ENCODE measurements at places on chromosomes 5 and 9. TPM values are rescaled to one million over a fixed set of nuclear protein-coding genes. Genes with fewer than 3 reads are reported as not detected.

GDNF gene
- not detected for total RNA-seq

GRCh38 chr5:8033261-8033660, 164.3 kb downstream of the MTRR start:
- H3K4me1 ChIP-seq = no peaks in the 10 kb centered on the region
- no peaks in the 10 kb centered on the region for H3K27me3 ChIP-seq
- no peak for DNase-seq
- no peak overlapping the region for H3K27ac ChIP-seq
- no peak overlapping the region for H3K4me3 ChIP-seq

IFNE gene
- not detected for total RNA-seq

DNA sequence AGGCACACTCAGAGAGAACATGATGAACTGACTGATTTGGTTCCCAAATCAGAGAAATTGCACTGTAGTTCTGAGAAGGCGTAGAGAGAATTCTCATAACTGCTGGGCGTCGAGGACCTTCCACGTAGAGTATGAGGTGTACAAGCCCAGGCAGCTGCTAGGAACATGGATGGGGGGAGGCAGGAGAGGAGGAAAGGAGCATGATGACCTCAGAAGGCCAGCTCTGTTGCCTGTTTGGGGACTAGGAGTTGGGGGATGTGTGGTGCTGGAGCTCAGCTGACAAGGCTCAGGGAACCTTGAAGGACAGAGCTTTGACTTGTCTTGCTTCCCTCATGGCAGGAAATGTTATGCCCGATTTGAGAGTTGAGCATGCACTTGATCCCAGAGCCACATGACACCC, 485.4 kb downstream of the IRX1 start:
- H3K27me3 ChIP-seq = no peaks in the 10 kb centered on the region
- DNase-seq = no peak
- no peak overlapping the region for H3K27ac ChIP-seq
- no peaks in the 10 kb centered on the region for H3K36me3 ChIP-seq

C5orf34 gene
- total RNA-seq = 12.9 TPM

Measured in breast epithelium (tissue), 4 donors.